C1 segment of cervical spinal cord (tissue), 14 donors: ENCODE measurements at places on chromosomes 5 and 9.

DNA sequence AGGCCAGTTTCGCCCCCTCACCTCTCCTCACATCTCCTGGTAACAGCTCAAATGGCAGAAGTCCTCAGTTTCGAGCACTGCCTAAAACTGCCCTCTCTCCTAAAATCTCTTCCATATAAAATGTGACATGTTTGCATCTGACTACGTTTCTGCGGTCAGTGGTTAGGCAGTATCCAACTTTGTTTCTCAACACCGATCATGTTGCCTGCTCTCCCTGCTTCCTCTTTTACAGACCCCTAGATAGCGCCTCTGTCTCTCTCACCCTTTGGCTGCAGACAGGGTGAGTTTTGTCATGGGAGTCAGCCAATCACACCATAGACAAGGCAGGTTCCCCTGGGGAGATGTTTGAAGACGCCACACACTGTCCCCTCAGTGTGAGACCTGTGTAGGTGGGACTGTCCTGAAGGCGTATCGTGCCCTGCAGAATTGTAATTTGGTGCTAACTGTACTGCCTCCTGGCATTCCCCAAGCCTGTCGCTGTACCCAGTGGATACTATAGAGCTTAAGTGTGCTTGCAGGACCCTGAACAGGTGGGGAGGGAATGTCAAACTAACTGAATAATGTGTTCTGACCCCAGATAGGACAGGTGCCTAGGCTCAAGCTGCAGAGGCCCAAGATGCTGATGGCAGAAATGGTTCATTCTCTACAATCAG is 1.1 kb downstream of the HEXB start:
- no peak for DNase-seq

- DNase-seq: no peak
Measured at GRCh38 chr9:120692901-120693699, 21.2 kb downstream of the MEGF9 start.

GRCh38 chr9:81560851-81561732 is 128.3 kb downstream of the TLE1 start:
- DNase-seq: no peak

DNA sequence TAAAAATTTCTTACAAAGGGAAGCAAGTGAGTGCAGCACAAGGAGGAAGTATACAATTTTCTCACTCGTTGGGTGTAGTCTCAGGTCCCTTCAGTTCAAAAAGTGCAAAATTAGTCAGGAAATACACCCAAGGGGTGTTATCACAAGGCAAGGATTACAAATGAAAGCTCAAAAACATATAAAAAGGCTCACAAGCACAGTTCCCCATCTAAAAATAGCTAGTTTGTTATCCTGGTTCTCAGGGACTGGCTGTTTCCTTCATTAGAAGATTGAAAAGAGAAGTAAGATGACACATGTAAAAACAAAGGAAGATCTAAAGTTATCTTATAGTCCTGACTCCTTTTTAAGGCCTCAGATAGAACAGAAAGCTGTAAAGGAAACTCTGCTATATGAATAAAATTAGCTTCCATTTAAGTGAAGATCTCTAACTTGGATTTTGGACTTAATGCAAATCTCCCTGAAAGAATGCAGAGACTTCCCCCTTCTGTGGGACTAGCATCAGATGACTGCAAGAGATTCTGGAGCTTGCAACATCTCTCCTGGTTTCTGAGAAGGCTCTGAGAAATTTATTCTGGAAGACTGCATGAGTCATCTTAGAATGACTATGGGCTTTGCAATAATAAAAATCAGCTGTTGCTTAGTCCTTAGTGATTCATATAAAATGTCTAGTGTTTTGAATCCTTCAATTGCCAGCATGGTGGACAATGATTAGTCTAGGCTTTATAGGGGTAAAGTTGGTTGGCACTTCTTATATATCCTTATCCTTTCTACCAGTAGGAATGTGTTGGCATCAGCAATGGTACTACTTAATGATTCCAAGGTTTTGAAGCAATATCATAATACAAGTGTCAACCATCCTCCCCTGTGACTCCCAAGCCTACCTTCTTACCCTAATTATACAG is 25.4 kb downstream of the DAB2 start:
- no peak for DNase-seq

DNA sequence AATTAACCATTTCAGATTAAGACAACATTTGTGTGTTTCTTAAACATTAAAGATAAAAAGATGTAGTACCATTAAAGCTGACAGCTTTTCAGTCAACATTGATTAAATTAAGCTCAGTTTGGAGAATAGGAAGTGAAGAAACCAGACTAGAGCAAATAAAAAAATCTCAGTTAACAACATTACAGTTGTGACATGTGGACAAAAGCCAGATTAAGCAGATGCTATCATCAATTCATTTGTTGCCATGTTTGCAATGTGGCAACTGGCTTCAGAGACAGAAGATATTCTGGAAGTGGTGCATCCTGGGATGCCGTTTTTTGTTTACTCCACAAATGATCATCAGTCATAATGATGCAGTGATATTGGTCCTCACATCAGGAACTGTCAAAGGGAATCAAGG is 70.3 kb upstream of the CNTLN start:
- DNase-seq: no peak

GRCh38 chr5:133128066-133128465 is 76.3 kb downstream of the HSPA4 start:
- DNase-seq: no peak

DNA sequence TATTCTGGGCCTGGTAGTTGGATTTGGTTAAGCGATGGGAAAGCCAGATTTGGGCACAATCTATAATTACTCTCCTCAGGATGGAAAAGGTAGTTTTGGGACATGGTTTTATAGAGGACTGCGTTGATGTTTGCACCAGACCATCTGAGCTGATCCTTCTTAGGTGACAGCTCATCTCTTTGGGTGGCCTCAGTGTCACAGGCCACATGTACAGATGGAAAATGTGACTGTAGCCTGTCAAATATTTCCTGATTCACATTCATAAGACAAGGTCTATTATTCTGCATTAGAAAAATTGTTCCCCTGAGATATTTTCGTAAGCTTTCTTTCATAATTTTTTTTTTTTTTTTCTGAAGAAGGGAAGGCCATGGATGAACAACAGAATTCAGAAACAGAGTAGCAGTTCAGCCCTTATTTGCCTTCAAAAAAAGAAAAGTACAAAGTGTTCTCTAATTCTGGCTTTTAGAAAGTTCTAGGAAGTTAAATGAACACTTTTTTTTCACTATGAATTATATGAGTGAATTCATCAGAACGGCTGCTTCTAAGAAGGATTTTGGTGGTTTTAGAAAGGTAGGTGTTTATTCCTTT is 81.0 kb downstream of the NNT start:
- DNase-seq: no peak

DNA sequence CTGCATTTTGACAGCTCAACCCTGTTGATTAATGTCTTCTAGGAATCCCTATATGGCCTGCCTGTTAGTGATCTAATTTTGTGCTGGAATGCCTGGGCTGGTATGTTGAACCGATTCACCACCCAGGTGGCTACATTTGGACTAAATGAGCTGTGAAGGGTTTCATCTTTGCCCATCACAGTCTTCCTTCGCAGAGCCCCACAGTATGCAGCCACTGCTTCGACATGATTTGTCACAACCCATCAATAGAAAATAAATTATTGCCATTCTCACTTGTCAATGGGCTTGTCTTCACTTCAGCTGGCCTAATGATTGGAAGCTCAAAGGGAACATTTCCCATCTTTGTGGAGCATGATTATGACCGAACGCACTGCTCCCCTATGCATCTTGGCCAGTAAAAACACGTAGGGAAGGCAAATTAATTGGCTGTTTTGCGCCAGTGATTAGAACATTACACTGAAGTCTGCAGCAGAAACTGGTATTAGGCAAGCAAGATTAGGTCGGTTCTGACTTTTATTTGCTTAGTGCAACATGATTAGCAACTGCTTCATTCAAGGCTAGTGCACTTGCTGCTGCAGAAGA is 408.5 kb downstream of the KIAA0825 start:
- no peak for DNase-seq

GRCh38 chr9:3478549-3478953 is 47.2 kb downstream of the RFX3 start:
- DNase-seq: no peak

DNA sequence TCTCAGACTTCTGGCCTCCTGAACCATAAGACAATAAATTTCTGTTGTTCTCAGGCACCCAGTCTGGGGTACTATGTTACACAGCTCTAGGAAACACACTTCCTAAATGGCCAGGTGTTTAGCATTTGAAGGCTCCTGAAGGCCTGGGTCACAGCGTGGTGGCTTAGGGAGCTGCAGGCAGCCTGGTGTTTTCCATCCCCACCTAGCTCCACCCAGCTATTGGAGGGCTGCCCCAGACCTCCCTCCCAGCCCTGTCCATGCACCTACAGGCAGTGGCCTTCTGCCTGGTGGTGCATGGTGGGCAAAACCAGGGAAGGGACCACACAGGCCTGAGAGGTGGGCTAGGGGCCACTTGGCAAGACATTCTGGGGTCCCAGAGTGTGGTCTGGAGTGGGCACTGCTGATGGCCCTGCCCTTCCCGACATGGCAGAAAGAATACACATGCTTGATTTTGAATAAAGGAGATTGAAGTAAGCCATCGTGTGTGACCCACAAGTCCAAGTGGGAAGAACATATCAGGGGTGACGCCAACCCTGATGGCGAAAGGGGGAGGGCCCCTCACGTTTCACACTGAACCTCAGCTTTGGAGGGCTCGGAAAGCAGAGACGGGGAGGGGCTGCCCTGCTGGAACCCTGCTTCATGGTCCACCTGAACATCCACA is 1.3 kb upstream of the SUSD3 start:
- no peak for DNase-seq

DNA sequence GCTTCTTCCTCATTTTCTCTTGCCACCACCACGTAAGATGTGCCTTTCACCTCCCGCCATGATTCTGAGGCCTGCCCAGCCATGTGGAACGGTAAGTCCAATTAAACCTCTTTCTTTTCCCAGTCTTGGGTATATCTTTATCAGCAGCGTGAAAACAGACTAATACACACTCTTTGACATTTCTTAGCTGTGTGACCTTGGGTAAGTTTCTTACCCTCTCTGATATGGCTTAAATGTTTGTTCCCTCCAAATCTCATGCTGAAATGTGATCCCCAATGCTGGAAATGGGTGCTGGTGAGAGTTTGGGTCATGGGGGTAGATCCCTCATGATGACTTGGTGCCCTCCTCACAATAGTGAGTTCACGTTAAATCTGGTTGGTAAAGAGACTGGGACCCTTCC is 188.8 kb upstream of the IRX4 start:
- DNase-seq: no peak

DNA sequence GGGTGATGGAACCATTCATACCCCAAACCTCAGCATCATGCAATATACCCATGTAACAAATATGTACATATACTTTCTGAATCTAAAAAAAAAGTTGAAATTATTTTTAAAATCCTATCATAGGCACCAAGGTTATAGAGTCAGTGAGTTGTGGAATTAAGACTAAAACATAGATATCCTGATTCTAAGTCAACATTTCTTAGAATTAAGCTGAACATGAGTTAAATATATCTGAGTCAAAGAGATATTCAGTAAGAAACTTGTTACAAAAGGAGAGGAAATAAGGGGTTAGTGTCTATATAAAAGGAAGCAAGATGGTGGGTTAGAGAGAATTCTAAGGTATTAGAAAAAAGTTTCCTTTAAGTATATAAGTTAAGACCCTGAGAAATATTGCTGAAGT is 89.9 kb downstream of the CCDC192 start:
- no peak for DNase-seq

DNA sequence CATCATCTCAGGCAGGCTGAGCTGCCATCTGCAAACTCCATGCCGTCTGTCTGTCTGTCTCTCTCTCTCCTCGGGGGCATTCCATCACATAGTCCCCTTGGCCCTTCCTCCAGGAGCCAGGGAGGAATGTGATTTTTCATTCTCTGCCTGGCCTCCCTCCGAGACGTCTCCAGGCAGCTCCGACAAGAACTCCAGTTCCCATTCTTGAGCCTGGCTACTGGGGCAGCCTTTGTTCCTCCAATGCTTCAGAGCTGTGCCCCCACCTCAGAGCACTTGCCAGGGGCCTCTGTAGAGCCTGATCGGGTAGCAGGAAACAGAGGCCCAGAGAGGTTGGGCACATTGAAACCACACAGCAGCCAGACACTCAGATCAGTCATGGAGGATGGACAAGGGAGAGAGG is 74.0 kb downstream of the COL27A1 start:
- DNase-seq: no peak

- no peak for DNase-seq
Measured at GRCh38 chr5:59157068-59157467, 574.2 kb downstream of the RAB3C start.

DNA sequence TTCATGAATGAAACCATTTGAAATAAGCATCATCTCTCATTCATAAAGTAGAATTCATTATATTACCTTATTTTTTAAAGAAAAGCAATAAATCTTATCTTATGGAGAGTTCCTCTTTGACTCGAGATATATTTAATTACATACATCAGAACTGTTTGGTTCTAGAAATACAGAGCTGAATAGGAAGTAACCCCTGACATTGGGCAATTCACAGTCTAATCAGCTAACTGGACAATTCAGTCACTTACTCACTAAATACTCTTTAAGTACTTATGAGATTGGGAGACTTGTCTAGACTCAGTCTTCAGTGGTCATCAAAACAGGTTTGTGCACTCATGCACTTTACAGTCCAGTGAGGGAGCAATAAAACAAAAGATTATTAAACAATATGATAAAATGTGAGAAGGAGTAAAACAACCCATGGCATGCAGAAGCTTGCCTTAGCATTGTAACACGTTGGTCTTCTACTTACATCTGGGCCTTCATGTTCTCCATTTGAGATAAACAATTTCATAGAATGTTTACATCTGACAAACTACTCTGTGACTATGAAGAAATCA is 11.5 kb upstream of the FBXO38 start:
- no peak for DNase-seq

GRCh38 chr9:20048437-20048836 is 259.6 kb upstream of the SLC24A2 start:
- DNase-seq: no peak

- no peak for DNase-seq
Measured at GRCh38 chr5:18526792-18527405, 892.6 kb downstream of the TAF11L14 start.

DNA sequence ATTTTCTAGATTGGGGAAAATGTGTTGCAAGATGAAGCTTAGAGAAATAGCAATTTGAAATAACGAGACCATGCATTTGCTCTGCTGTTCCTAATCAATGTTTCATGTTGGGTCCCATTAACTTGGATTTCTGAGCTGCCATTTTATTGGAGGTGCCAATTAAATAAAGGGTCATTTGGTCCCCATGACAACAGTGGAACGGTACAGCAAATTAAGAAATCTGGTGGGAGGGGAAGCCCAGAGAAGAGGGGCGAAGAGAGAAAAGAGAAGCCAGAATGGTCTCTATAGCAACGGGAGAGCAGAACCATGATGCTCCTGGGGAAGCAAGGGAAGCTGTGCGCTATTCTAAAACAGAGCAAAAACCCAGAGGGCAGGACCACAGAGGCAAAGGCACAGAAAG is 120.2 kb downstream of the ENTREP1 start:
- DNase-seq: no peak
